Left ventricle myocardium superior (tissue), 1 donor: ENCODE measurements at places on chromosomes 6 and 20. TPM values are rescaled to one million over a fixed set of nuclear protein-coding genes. Genes with fewer than 3 reads are reported as not detected.

TRIM15 gene
- not detected for total RNA-seq

SSTR4 gene
- total RNA-seq, result not detected

DNA sequence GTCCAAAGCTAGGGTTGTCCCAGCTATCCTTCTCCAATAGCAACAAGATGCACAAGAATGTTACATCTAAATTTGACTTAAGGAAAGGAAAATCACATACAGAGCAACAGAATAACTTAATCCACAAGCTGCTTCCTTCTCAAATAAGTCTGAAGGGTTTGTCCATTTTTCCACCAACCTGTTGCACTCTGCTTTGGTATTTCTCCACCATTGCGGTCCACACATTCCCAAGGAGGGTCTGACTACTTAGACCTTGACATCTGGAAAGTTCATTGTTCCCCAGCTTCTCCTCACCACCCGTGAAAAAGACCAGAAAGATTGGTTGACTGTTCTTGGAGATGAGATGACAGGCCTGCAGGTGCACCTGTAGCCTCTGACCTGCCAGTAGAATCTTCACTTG is 72.5 kb downstream of the PDSS2 start:
- no peak for DNase-seq

GRCh38 chr6:72653026-72653425 is 31.2 kb downstream of the KCNQ5 start:
- DNase-seq, result no peak

- no peak for DNase-seq
These were observed 278.2 kb downstream of the TFAP2A start for GRCh38 chr6:10136636-10137035.

- no peak for DNase-seq
These were observed 112.3 kb upstream of the CST7 start for GRCh38 chr20:24836661-24837299.

DNA sequence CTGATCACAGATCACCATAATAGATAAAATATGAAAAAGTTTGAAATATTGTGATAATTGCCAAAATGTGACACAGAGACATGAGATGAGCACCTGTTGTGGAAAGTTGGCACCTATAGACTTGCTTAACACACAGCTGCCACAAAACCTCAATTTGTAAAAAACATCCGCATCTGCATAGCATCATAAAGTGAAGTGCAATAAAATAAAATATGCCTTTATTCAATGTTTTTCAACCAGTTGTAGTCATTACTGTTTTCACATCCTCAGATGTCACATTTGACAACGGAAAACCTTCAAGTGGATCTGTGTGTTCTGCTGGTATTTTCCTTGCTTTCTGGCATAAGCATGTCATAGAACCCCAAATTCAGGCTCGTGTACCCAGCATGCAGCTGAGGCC is 50.2 kb upstream of the IFNGR1 start:
- DNase-seq, result no peak

DNA sequence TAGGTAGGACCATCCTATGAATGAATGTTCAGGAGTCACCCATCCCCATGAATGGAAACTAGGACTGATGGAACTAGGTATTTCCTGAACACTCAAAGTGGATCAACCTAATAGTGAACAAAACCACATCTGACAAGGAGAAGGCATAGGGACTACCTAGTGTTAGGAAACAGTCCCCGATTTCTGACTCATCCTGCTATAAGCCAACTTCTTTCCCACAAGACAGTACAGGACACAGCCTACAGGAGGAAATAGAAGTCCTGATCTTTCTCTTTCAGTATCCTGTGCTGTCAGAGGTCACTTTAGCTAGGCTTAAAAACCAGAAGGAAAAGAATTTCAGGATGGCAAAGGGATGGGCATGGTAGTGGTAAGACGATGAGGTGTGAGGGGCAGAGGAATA is 19.5 kb upstream of the GMDS start:
- no peak for DNase-seq

- no peak for DNase-seq
These were observed 75.9 kb downstream of the PREX1 start for GRCh38 chr20:48751871-48752270.

DNA sequence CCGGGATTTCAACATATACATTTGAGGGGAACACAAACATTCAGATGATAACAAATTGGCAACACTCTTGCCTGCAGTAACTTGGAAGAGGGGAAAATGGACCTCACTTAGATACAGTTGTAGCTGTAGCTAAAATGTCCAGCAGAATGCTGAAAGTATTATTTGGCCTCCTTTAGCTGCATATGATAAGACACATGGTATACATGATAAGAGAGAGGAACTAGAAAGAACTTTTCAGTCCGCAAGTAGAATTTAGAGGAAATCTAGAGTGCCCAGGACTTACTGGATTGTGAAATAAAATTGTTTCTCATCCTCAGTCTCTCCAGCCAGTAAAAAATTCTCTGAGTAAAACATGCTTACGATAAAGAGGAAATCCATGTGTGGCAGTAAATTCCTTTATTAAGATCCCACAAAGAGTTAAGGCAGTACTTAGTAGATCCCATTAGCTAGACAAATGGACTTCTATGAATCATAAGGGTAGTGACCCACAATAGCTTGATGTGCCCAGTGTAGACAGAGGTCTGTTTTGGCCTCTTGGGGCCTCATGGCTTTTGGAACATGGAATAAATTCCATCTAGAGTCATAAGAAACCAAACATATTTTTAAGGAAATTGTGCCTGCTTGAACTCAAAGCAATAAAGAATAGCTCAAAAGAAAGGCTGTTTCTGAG is 87.9 kb upstream of the RBM24 start:
- DNase-seq, result no peak
